Fibroblast of lung (primary cell): ENCODE measurements at places on chromosomes 12 and 14.

DNA sequence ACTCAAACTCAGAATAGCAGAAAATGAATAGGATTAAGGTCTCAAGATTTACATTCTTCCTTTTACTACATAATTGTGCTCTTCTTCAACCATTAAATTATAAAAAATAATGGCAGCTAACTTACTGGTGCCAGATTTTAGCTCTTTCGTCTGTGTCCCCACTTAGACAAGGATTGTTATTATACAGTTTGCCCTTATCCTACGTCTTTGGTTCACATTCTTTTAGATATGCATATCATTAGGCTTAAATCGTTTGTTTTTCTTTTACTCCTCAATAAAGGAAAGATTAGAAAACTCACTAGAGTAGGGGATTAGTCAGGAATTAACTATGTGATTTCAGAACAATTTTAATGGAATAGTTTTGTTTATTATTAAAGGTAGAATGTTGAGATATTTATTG is 129.6 kb upstream of the GARIN2 start:
- DNase-seq: peak; percentile 66

DNA sequence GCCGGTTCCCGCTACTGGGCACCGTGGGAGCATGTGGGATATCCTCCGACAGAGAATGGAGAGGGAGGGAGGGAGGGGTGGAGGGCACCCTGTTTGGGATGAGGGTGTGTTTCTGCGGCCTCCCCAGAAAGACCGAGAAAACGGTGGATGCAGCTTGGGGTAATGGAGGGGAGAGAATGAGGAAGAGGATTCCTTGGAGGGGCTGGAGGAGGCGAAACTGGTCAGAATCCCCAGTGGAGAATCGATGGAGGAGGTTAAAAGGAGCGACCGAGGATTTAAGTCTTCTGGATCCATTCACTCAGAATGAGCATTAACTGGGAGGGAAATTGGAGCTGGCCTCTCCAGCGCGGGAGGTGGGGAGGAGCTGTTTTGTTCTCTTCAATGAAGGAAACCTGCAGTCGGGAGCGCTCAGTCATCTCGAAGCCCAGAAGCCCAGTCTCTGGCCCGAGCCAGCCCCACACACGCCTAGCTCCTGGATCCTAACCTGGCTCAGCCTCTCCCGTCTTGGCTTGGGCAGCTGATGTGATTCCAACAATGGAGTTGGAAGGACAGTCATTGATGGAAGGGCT is 581 bp downstream of the ARG2 start:
- DNase-seq: no peak

- no peak for DNase-seq
Observed at GRCh38 chr12:52631676-52632459, 13.5 kb upstream of the KRT73 start.

DNA sequence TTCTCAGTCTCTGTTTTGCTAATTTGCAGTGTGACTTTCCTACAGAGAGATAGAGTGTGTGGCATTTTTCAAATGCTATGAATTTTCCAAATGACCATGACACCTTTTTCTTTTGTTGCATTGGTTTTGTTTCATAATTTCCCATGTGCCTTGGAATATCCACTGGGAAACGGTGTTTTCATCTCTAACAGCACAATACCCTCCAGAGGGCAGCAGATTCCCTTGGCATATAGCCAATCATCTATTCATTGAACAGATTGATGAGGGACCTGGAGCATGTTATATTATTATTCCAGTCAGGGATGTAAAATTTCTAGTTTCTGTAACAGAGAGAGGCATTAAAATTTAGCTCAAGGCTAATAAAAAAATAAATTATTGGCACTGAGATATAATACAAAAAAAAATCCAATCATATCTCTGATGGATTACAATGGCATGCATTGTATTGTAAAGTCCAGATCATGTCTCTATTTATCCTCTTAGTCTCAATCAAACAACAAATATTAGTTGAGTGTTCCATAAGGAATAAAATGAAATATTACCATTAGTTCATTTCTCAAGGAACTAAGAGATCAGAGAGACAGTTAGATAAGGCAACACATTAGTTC is 29.6 kb upstream of the NTN4 start:
- peak; percentile 68 for DNase-seq

DNA sequence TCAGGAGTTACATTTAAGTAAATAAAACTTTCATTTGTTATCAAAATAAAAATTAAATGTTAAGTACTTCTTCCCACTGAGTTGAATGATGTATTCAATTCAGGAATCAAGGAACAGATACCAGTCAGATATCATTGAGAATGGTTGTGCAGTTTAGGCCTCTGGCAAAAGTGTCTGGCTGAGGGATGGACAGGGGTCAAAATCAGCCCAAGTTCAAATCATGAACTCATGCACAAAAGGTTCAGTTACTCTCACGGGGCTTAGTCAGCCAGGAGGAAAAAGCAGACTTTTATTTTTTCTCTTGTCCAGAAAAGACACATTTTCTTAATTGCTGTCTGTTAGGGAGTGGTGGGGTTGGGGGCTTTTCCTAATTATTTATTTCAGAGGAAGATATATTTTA is 166.3 kb downstream of the RASSF9 start:
- no peak for DNase-seq

DNA sequence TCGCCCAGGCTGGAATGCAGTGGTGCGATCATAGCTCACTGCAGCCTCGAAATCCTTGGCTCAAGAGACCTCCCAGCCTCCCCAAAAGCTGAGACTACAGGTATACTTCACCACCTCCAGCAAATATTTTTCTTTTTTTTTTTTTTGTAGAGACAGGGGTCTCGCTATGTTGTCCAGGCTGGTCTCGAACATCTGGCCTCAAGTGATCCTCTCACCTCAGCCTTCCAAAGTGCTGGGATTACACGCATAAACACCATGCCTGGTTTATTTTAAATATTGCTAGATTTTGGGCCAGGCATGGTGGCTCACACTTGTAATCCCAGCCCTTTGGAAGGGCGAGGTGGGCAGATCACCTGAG is 26.7 kb upstream of the UBC start:
- DNase-seq: no peak

- peak; percentile 47 for DNase-seq
Observed at GRCh38 chr12:120538281-120539156, 4.4 kb downstream of the RNF10 start.

DNA sequence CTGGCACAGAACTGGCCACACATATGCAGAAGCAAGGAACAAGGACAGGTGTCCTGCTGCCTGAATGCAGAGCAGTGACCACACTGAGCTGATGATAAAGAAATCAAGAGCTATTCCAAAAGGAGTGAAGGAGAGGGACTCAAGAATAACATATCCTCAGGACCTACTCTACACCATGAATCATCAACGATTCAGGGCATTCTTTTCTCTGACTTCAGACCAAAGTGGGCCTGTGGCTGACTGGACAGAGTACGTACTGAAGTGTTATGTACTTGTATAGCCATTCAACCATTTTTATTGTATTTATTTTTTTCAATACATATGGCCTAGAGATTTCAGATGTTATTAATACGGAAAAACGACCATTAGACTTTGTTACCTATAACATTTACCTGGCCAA is 177.5 kb upstream of the TMTC1 start:
- no peak for DNase-seq

DNA sequence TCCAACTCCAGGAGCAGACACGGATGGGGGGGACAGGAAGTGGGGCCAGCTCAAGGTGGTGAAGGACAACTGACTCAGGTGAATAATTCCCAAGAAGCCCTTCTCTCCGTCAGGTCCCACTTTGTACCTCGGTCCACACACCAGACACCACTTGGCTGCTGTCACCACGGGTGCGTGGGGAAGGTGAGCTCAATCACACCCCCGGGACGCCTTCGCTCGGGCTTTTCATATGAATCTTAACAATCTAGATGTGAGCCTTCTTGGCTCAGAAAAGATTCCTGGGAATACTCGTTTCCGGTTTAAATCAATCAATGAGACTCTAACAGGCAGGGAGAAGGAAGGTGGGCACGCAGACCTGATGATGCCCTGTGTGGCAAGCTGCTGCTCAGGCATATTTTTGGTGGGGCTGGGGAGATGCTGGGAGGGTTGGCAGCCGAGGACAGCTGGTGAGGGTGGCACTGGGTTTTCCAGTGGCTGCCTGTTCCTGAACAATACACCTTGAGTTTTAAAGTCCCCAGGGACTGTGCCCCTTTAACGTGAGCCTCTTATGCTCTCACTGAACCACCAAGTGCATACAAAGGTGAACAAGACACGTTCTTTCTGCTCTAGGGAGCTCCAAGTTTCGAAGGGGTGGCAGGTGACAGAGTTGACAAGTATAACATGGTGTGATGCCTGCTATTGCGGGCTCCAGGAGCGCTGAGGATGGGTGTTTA is 5.1 kb downstream of the TESC start:
- no peak for DNase-seq

GRCh38 chr12:561391-561705 is 101.6 kb downstream of the B4GALNT3 start:
- DNase-seq: no peak
